ENCODE measurements at places on chromosomes 2 and 18.

- no peak for DNase-seq
These were observed 107.5 kb downstream of the GORASP2 start for GRCh38 chr2:171036532-171036931.

DNA sequence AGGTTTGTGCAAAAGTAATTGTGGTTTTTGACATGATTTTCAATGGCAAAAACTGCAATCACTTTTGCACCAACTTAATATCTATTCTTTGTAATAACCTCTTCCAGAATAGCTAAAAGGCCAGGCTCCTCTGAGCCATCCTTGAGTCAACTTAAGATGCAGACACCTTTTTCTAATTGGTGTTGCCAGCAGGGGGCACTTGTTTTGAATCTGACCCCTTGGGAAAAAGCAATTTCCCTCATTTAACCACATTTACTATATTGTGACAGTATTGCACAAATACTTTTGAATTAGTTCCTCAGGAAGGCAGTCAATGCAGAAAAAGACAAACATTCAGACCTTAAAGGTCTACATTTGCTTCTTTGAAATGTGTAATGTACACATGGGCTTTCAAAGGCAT lies 78.6 kb upstream of the GALNT5 start:
- DNase-seq, result no peak

DNA sequence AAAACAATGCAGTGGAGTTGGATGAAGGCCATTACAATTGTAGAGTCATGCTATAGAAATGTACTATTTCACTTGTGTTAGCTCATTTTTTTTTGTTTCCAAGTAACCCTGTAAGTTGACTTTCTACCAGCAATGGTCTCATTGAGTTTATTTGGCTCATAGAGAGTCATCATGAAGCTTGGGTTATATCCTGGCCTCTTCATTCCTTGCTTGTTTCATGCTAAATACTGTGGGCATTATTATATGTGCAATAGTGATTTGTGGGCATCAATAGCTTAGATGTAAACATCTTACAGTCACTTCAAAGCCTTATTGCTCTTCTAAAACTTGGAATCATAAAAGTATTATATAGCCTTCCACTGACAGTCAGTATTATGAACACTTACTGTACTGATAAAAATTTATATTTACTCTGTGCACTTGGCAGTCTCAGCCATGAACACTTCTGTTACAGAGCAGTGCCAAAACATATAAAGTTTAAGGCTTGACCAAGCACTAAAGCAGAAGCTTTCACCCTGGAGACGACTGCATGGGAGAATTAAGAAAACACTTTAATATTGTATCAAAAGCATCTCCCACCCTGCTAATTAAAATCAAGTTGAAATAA lies 751.2 kb downstream of the SATB2 start:
- DNase-seq, result no peak

DNA sequence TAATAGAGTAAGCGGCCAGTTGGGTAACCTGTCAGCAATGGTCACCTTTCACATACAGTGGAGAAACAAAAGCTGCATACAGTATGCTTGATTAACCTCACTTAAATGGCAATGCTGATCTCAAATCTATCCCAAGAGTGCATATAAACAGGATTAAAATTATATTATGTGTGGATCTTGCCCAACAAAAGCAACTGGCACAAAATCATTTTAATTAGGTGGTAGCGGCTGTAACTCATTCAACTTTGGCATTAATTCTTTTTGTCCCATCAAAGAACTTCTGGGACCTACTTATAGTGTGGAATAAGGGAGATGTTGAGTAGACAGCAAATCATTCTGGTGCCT lies 167.8 kb upstream of the VRK2 start:
- no peak for DNase-seq

GRCh38 chr2:135996304-135996703 lies 10.9 kb upstream of the DARS1 start:
- no peak for DNase-seq

DNA sequence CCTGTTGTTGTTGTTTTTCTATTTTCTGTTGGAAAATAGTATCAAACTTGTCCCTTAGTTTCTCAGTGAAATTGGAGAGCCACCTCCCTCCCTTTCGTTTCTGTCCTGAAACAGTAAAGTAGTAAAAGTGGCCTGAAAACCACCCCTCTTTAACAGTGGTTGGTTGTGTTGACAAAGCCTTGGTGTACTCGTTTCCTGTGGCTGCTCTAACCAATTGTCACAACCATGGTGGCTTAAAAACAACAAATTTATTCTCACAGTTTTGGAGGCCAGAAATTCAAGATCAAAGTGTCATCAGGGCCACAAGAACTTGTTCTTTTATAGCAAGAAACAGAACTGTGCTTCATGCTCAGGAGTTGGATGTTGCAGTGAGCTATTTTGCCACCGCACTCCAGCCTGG lies 4.0 kb upstream of the DYSF start:
- no peak for DNase-seq

DNA sequence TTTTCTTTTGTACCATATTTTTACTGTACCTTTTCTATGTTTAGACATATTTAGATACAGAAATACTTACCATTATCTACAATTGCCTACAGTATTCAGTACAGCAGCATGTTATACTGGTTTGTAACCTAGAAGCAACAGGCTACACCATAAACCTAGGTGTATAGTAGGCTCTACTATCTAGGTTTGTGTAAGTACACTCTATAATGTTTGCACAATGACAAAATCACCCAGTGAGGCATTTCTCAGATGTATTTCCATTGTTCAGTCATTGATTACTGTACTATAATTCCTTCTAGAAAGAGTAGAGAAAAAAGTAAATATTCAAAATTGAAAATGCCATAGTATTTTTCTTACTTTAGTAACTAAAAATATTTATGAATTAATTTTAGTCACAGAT lies 490.1 kb upstream of the REG3G start:
- DNase-seq, result no peak

- no peak for DNase-seq
These were observed 7.2 kb downstream of the ACP1 start for GRCh38 chr2:271917-272316.

DNA sequence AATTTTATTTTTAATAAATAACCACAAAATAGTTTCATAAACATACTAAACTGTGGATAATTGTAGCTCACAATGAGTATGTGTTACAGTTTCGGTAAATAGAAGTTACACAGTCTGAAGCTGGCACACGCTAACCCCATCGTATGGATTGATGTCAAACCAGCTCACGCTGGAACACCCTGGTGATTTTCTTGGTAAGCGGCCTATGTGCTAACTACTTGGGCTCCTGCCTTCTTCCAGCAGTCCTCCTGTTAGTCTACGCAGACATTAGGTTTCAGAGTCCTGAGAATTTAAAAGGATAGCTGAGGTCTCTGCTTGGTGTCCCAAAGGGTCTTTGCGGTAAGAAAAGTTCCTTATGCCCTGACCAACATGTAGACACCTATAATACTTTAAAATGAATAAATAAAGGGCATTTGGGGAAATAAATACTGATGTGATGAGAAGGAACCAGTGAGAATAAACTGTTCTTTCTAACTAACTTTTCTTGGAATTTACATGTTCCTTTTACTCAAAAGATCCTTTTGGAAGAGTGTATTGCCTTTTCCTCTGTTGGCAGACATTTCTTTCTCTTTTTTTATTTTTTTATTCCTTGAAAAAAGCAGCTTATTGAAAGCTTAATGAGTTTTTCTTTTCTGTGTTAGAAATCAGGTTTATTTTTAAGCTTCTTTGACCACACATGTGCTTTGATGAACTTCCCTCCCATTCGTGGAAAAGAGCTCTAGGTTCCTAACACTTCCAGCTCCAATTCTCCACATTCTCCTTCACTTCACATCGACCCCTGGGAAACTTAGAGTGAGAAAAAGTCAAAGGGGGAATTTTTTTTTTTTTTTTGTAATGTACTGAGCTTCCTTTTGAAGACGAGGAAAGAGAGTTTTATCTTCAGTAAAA lies 322.2 kb downstream of the IRS1 start:
- DNase-seq, result no peak

DNA sequence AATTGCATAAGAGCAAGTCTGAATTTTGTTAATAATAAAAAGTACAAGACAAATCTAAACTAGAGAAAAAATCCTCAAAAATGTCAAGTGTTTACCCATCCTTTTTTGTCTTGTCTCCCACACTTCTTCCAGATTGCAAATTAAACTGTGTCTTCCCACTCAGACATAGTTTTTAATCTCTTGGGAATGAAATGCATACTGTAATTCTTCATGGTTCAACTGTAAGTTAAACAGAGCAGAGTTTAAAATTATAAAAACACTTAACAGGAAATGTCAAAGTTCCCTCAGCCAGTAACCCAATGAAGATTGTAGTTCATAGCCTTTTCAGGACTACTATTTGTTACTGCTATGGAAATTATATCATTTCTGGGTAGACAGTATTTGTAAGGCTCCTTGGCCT lies 171.8 kb downstream of the UBE2E3 start:
- no peak for DNase-seq

DNA sequence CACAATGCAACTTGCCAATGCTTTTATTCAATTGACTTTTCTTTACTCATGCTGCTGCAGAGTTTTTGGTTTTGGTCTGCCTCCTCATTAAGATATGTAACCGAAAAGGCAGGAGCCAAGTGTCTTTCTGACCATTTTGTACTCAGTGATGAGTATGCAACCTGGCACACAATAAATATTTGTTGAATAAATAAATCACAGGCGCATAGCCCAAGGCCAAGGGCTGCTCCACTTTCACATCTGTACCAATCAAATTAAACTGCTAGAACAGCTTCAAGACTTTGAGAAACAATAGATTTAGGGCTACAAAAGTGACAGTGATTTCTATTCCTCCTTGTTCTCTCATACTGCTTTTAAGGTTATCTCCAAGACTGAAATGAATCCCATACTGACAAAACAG lies 828.2 kb downstream of the RNF144A start:
- no peak for DNase-seq

GRCh38 chr2:215749092-215749957 lies 264.0 kb downstream of the MREG start:
- no peak for DNase-seq

- DNase-seq, result no peak
These were observed 478.6 kb downstream of the SLC4A3 start for GRCh38 chr2:220106065-220106464.

DNA sequence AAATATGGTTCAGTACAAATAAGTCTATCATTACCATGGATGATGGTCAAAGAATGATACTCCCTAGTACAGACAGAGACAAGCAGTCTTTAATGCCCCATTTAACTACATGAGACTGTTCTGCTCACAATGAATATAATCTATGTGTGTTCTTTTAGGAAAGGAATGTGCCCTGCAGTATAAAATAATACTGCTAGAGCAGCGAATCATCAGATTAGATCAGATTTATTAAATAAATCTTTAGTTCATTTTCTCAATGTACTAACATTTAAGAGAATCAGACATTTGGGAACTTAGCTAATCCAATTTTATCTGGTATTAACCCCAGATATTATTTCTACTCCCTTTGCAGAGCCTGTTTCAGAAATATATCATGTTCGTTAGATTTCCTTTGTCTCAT lies 272.0 kb upstream of the GCFC2 start:
- DNase-seq, result no peak

DNA sequence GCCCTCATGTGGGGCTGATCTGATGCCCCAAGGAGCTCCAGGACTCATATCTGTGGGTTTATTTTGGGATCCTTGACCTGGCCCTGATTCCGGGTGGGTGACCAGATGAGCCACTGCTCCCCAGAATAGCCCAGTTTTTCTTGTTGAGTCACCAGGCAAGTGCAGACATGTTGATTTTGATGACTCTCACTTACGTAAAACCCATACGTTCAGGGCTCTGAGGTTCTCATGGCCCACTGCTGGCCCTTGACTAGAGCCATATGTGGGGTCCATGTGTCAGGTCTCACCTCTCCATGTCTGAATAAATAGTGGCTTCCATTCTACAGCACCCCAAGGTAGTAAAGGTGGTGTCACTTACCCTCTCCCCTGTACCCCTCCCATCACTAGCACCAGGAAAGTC lies 41.9 kb downstream of the CDC42EP3 start:
- no peak for DNase-seq
